ENCODE measurements at places on chromosomes 6 and 20.

GRCh38 chr20:62320581-62321354 is 18.0 kb downstream of the ADRM1 start:
- DNase-seq: no peak

DNA sequence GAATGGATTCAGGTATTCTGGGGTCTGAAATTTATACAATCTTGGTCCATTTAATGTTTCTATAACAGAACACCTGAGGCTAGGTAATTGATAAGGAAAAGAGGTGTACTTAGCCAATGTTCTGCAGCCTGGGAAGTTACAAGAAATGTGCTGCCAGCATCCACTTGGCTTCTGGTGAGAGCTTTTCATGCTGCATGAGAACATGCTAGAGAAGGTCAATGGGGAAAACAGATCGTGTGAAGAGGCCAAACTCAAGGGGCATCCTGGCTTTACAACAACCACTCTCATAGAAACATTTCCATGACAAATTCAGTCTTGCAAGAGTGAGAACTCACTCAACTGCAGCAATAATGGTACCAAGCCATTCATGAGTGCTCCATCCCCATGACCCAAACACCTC is 16.8 kb downstream of the IL22RA2 start:
- DNase-seq: no peak

DNA sequence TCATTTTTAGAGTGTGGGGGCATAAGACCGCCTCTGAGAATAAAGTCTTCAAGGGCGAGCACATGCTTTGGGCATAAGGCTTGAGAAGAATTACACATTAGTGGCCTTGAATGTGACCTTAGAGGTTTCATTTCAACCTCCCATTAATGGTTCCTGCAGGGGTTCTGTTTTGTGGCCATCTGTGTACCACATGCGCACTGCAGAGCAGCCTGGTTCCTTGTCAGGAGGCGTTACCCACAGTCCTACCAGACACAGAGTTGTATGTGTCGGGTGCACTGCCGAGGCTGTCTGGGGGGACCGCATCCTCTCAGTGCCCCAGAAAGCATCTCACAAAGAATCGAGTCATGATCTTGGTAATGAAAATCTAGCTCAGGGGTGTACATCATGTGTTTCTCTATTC is 115.7 kb downstream of the B3GAT2 start:
- DNase-seq: no peak

GRCh38 chr6:143234734-143235133 is 174.0 kb downstream of the AIG1 start:
- DNase-seq: no peak

GRCh38 chr20:57829336-57829735 is 119.5 kb upstream of the PMEPA1 start:
- no peak for DNase-seq

- no peak for DNase-seq
Observed at GRCh38 chr6:152129691-152130151, 322.2 kb downstream of the ESR1 start.

GRCh38 chr20:32672982-32673851 is 524 bp downstream of the C20orf203 start:
- DNase-seq: no peak

DNA sequence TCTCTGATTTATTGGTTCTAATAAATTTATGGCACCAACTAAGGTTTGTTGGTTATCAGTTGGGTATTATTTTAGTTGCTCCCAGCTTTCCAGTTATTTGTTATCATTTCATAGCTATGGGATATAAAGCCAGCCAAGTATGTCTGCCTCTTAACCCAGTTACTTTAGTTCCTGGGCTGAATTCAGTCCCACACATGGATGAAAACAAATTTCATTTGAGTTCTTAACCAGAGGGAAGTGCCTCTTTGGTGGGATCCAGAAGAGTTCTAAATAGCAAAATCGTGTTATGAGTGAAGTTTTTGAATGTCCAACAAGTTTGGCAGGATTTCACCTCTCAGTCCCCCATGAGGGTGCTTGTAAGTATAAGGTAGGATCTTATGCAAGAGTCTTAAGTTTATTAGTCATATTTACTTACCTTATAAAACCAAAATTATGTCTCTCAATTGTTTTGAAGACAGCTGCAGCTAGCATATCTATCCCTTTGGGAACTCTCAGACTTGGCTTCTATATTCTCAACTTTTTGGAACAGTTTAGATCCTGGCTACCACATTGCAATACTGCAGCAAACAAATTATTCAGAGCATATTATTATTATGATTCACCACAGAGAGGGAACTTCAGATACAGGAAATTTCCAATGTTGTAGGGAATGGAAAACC is 683.6 kb downstream of the BCKDHB start:
- no peak for DNase-seq

DNA sequence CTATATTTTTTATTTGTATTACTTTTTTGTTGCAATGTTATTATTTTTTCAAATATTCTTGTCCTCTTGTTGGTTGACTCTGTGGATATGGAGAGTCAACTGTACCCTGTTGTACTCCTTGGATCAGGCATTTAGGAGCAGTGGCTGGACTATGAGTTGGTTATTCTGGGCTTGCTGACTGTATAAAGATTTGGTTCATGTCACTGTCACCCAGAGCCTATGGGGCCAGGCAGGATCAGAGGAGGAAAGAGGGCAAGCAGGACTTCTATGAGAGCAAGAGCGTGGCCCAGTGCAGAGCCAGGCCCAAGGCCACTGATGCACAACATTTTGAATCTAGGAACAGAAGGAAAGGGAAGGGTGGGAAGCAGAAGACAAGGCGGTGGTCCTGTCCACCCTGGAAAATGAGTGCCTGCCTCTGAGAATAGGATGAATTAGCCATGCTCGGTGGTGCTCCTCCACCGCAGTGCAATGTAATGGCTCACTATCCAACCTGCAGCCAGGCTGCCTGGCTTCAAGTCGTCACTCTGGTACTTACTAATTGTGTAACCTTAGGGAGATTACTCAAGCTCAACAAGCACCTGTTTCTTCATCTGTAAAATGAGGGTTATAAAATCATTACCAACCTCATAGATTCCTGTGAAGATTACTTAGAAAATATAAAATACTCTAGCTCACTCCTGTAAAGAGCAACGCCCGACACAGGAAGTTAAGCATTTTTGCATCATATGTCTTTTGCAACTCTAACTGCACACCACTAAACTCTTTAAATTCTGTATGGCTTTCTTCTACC is 192.1 kb downstream of the KCNQ5 start:
- no peak for DNase-seq

GRCh38 chr6:99434702-99435530 is 9.8 kb upstream of the PNISR start:
- DNase-seq: no peak
